ENCODE measurements at places on chromosomes 12 and 14.

DNA sequence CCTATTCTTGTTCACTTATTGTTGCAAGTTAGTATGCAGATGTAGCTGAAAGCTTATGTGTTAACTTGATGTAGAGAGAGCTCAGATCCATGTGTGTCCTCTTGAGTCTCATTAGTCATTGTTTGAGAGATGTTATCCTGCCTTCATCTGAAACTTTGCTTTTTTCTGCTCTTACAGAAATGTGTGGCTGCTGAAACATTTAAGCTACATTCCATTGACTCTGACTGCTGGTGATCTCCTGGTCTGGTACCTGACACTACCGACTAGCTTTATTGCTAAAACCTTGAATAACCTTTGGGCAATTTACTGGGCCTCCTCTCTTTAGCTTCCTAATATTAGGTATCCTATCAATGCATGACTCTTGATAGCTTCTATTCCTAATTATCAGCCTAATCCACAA is 705.6 kb upstream of the FOXG1 start:
- no peak for DNase-seq

- DNase-seq, result no peak
These were observed 190.0 kb downstream of the EMP1 start for GRCh38 chr12:13386323-13387039.

- no peak for DNase-seq
These were observed 96.0 kb downstream of the TGFB3 start for GRCh38 chr14:75885829-75886228.

DNA sequence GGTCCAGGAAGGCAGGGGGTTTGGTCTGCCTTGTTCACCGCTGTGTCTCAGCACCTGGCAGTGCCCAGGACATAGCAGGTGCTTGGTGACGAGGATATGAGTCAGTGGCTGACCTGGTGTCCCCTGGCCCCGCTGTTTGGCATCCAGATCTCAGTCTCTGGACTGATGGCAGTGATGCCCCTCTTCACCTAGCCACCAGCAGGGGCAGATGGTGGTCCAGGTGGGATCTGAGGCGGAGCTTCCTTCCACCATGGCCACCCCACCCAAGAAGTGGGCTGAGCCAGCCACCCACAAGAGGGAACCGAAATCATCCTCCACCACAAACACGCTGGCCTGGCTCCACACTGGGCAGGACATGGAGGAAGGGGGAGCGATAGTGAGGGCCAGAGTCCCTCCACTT is 16.1 kb upstream of the SH2B3 start:
- no peak for DNase-seq

DNA sequence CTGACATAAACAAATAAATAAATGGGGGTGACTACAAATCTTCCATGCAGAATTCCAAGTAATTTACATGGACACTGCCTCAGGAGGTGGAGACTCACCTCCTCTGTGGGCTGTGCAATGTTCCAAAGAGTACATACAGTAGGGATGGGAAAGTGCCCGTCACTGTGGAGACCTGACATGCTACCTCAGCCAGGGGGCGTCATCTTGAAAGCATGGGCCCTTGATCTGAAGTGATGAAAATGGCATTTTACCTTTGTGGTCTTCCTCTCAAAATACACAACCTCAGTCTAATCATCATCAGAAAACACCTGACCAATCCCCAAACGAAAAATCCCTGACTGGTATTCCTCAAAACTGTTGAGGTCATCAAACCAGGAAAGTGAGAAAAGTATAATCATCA is 48.4 kb downstream of the ANAPC7 start:
- DNase-seq, result no peak

Data from AG09309 (cell line).